ENCODE measurements at places on chromosomes 3 and 15.

DNA sequence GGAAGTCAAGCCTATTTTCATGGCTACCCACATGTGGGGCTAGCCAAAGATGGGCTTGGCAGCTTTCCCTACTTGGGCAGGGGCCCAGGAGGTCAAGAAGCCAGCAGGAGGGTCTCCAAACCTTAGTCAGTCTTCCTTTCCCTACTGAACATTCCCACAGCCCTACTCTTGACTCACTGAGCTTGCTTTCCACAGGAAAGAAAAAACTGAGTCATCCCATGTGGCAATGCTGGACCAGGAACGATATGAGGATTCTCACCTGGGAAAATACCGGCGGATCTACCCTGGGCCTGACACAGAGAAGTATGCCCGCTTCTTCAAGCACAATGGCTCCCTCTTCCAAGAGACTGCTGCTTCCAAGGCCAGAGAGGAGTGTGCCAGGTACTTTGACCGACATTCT, 3.7 kb upstream of the NGRN start:
- no peak for DNase-seq

- DNase-seq, result peak; percentile 73
Observed at GRCh38 chr15:31472636-31473384, 146.2 kb downstream of the KLF13 start.

GRCh38 chr15:26234976-26235767, 372.0 kb upstream of the ATP10A start:
- no peak for DNase-seq

- DNase-seq, result no peak
Observed at GRCh38 chr3:46095307-46095706, 68.0 kb upstream of the XCR1 start.

GRCh38 chr3:139601191-139601961, 61.8 kb upstream of the RBP1 start:
- DNase-seq, result no peak

DNA sequence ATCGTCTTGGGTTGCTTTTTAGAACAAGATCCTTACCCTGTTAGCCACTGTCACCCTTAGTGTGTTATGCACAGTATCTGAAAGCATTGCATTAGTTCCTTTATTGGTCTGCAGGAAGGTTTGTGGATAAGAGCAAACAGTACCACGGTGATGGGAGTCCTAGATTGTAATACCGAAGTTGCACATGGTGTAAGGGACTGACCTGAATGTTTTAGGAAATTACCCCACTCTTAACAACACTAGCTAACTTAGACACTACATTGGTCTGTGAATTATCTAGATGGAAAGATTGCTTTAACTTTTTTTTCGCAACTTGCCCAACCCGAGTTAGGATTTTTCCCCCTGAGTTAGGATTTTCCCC, 1.3 kb downstream of the STT3B start:
- peak; percentile 49 for DNase-seq

DNA sequence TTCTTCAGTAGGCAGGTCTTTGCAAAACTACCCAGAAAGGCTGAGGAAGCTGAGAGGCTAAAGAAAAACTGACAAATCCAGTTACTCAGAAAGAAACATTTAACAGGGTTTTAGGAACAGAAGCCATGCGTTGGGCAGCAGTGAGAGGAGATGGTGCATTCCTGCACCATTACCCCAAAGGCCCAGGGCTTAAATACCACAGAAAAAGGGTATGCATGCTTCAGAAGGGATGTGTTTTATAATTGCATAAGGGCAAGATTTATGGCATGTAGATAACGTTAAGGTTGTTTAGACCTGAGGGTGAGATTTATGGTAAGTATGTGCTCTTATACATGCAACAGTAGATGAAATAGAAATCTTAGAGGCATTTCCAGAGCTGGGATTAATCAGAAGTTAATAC, 10.0 kb downstream of the C3orf52 start:
- DNase-seq, result no peak

DNA sequence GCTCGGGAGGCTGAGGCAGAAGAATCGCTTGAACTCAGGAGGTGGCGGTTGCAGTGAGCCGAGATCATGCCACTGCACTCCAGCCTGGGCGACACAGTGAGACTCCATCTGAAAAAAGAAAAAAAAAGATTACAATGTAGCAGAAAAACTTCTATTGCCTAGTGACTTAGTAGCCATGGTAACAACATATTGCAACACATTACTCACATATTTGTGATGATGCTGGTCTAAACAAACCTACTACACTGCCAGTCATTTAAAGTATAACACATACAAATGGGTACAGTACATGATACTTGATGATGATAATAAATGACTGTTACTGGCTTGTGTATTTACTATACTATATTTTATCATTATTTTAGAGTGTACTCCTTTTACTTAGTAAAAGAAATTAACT, 125.6 kb downstream of the PLOD2 start:
- no peak for DNase-seq

GRCh38 chr3:49665822-49666519, 8.2 kb upstream of the APEH start:
- no peak for DNase-seq

Data from activated CD4-positive, alpha-beta T cell treated with anti-CD3 and anti-CD28 coated beads, Interleukin-2, amount 50 U/mL, for 16 hours (primary cell).